HCT116 (cell line): ENCODE measurements at places on chromosomes 2 and 18. TPM values are rescaled to one million over a fixed set of nuclear protein-coding genes. Genes with fewer than 3 reads are reported as not detected.

DNA sequence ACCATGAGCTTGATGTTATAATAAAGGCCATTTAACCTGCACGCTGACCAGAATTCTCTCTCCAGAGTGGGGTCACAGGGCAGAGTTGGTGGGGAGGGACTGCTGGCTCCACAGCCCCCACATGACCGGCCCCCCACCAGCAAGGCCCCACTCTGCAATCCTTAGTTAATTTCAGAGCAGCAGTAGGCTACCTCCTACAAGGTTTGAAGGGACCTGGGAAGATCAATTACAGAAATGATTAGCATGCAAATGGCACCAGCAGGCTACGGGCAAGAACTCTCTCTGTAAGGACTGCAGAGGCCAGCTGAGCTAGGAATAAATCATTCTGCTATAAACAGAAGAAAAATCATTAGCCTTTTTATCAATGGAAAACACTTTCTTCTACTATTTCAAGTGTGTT, 135.3 kb downstream of the C1D start:
- DNase-seq, result no peak
- no peaks in the 10 kb centered on the region for H3K36me3 ChIP-seq
- no peak overlapping the region for H3K27ac ChIP-seq
- peaks cover 16% of the 10 kb centered on the region; the same call in 1 of the 2 replicates for H3K27me3 ChIP-seq

Gene C2orf76
- 10.5 TPM for total RNA-seq

DNA sequence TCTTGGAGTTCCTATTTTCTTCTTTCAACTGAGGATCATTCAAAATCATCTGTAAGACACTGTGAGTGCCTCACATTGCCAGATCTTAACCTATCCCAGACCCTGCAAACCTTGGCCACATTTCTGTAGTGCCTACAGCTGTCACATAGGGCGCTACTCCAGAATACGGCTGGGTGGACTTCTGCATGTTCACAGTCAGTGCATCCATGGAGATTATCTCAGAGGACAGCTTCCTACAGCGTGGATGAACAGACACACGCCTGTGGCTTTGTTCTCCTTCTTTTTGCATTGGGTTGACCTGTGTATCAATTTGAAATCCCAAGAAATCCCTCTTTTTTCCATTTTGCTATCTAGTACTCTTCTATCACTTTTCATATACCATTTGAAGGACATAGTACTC, 1.9 kb upstream of the KLHL29 start:
- H3K27ac ChIP-seq, result no peak overlapping the region
- no peak overlapping the region for H3K4me3 ChIP-seq
- H3K36me3 ChIP-seq, result no peaks in the 10 kb centered on the region
- DNase-seq, result no peak
- no peaks in the 10 kb centered on the region for H3K27me3 ChIP-seq

DNA sequence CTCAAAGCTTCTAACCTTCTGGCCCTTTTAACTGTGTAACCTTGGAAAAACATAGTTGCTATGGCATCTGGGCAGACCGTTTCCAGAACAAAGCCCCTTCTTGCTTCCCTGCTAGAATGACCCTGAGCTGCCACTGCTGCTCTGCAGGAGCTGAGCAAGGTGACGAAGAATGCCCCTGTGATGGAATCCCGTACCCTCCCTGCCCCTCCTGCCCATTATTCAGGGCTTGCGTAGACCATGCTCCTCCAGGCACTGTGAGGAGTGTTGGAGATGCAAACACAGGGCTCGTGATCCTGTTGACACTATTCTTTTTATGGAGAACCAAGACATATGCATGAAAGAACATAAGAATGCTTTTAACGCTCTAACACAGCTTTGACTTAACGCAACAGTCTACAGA, 191.1 kb downstream of the CDH2 start:
- no peak overlapping the region for H3K4me3 ChIP-seq
- H3K27me3 ChIP-seq, result no peaks in the 10 kb centered on the region
